RWPE2 (cell line): ENCODE measurements at places on chromosomes 16 and 17.

- no peak for DNase-seq
Measured at GRCh38 chr16:50209546-50210265, 56.6 kb downstream of the TENT4B start.

- no peak for DNase-seq
Measured at GRCh38 chr17:5769593-5770354, 185.5 kb upstream of the NLRP1 start.

- DNase-seq = no peak
Measured at GRCh38 chr16:56625140-56625942, at the start of gene MT1E. MT1E (plus strand) TSS chr16:56625781; CDS start chr16:56625852, 71 bp downstream.

- no peak for DNase-seq
Measured at GRCh38 chr16:23694644-23695373, 16.1 kb downstream of the PLK1 start.

GRCh38 chr16:30121741-30122571 lies 1.1 kb downstream of the MAPK3 start:
- no peak for DNase-seq

GRCh38 chr16:26599785-26600104 lies 467.0 kb upstream of the C16orf82 start:
- no peak for DNase-seq

DNA sequence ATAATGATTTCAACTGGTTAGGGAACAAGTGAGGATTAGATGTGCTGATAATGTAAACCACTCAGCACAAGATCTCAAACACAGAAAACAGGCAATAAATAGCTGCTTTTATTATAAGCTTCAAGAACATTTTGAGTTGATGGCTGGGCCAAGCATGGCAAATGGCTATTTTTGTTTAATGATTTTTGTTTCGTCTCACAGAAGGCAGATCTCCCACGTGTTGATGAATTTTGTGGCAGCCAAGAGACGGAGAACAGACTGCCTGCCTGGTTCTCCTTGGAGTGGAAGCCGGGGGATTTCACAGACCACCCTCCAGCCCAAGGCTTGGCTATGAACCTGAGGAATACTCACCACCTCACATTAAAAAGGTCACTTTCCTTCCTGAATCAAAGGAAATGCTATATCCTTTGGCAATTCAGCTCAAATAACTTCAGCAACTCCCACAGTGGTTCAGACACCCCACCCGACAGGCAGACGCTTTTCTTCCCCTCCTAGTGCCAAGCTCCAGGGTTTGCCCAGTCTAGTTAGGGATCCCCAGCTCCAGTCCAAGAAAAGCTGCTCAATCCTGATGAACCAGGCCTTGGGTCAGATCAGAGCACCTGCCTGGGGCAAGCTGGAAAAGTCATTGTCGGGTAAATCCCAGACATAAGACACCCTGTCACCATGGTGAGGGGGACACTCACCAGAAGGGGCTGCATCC lies 593.5 kb downstream of the TOX3 start:
- no peak for DNase-seq

DNA sequence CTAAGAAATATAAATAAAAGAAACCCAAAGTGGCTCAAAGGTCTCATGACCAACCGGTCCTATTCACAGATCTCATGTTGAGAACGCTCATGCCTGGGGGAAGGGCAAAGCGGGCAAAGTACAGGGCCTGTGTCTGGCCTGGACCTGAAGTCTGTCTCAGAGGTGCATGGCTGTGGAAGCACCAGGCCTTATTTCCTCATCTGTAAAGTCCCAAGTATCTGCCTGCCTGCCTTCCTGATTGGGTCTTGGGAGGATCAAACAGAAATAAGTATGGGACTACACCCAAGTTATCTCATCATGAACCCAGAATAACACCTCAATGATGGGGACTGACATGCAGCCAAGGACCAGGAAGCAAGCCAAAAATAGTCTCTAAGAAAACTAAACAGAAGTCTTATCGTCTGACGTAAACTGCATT lies 14.2 kb downstream of the AXIN2 start:
- DNase-seq = no peak

DNA sequence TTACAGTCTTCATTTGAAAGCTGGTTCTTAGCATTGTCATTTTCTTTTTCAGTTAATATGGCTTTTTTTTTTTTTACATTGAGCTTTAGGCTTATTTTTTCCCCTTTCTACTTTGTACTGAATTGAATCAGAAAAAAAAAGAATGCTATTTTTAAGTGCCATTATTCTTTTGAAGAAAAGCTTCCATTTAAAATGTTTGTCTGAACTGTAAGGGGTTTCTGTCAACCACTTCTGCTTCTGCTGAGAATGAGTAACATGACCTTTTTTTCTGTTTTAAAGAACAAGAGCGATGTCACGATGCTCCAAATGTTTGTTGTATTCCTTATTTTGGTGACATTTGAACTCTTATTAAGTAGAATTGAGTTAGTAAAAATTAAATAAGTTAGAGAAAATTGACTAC lies 50.0 kb downstream of the MRTFB start:
- DNase-seq = no peak

GRCh38 chr16:65024767-65025178 lies 97.1 kb downstream of the CDH11 start:
- DNase-seq = no peak

- DNase-seq = no peak
Measured at GRCh38 chr17:79457889-79458288, 153.0 kb downstream of the RBFOX3 start.

DNA sequence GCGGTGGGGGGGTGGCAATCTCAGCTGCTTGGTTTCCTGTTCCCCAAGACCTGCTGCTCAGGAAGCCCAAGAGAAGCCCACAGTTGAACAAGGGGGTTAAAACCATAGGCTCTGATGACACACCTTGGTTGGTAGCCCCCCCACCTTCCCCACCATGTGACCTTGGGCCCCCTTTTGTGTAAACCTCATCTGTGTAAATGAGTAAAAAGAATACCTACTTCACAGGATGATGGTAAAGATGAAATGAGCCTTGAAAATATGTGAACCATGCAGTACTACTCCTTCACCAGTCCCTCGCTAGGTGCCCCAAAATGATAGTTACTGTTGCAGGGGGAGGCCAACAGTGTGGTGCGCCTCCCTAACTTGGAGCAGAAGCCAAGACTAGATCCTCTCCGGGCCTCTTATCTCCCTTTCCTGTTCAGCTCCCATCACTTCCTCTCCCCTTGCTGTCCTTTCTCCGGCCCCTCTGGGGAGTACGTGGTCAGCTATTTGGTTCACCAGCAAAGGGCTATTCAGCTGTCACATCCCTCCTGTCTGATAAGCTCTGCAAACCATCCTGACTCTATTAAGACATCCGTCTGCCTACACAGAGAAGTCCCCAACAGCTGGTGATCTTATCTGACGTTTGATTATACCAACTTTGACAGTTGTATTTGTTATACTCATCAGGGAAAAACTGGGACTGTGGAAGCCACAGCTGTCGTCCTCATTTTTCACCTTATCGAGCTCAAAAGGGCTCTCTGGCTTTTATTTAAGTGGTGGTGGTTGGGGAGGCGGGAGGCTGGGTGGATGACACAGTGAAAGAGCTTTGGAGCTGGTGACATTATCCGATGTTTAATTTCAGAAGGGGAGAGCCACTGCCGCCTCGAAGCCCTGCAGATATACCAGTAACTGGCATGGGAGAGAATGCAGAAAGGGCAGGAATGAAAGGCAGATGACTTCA lies 19.9 kb downstream of the DCAKD start:
- DNase-seq = no peak

DNA sequence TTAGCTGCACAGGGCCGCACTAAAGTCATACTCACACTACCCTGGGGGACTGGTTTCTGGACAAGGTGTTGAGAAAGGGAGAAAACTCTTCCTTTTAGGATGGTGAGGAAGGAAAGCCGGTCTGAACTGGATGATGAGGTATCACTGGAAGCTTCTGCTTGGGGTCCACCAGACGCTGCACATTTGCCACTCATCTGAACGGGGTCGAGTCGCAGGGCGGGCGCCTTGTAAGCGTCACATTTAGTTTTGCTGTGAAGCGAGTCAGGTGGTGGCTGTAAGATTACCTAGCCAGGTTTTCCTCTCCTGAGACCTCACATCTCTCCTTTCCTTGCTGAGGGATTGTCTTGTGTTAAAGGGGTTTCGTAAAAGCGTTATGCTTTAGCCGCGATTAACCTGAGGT lies 2.3 kb downstream of the JPT2 start:
- no peak for DNase-seq

GRCh38 chr16:19502395-19503131 lies 19.3 kb downstream of the GDE1 start:
- no peak for DNase-seq

DNA sequence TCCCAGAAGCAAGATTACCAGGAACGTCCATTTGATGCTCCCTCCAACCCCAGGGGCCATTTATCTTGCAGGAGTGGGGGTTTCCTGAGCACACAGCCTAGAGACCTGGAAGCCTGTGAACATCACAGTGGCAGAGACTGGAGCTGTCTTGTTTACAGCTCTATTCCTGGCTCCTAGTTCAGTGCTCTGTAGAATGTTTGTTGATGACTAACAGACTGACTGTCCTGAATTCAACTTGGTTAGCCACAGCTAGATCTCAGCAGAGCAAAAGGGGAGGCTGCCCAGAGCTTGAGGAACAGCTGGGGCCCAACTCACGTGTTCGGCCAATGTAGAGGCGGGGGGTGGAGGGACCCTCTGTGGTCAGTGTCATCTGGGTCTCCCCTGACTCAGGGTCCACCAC lies 6.6 kb downstream of the ERN2 start:
- no peak for DNase-seq
